D341Med (cell line): ENCODE measurements at places on chromosomes 2 and 18.

DNA sequence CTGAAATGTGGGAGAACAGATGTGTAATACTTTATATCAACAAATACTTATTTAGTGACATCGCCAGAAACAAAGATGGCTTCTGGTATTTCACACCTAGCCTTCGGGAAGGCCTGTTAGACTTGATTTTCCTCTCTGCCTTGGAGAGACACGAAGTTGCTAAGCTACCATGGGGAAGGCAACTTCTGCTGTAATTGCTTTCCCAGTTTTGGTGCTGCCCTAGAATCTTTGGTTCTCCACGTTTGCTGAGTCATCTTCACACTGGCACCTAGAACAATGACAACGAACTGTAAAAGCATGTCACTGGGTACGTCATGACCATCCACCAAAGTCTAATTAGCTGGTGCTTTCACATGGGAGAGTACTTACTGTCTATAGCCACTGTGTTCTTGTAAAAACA is 58.7 kb upstream of the ACTR3 start:
- DNase-seq = no peak

DNA sequence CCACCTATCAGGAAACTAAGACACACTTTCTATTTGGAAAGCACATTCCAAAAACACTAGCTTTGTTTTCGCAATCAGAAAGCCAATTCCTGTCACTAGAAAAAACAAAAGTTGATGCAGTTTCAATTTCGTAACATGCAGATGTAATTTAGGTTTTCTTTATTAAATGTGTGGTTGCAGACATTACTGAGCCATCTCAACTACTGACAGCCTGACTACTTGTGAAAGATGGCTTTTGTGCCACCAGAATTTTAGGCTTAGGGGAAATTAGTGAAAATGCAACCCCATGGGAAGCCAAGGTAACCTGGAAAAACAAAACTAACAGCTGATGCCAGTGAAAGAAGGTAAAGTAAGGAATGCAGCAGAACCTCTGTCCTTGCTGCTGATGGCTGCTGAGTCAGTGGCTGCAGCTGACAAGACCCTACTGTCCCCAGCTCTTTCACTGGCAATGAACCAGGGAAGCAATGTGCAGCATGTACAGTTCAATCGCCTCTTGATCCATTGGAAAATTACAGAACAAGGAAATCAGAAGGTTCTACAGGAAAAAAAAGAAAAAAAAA is 34.9 kb downstream of the FEZ2 start:
- DNase-seq = no peak

GRCh38 chr2:201978986-201979385 is 54.7 kb upstream of the FZD7 start:
- peak; percentile 64 for DNase-seq

- DNase-seq = peak; percentile 17
Observed at GRCh38 chr2:241719093-241719492, 15.3 kb upstream of the D2HGDH start.
